Activated CD4-positive, alpha-beta T cell treated with anti-CD3 and anti-CD28 coated beads for 4 hours (primary cell): ENCODE measurements at places on chromosomes 4 and X.

GRCh38 chr4:77045490-77045889 lies 30.3 kb downstream of the CCNI start:
- no peak for DNase-seq

GRCh38 chr4:152572417-152573086 lies 36.7 kb upstream of the FBXW7 start:
- no peak for DNase-seq

- DNase-seq: no peak
Measured at GRCh38 chr4:136909626-136910025, 622.7 kb downstream of the PCDH18 start.

DNA sequence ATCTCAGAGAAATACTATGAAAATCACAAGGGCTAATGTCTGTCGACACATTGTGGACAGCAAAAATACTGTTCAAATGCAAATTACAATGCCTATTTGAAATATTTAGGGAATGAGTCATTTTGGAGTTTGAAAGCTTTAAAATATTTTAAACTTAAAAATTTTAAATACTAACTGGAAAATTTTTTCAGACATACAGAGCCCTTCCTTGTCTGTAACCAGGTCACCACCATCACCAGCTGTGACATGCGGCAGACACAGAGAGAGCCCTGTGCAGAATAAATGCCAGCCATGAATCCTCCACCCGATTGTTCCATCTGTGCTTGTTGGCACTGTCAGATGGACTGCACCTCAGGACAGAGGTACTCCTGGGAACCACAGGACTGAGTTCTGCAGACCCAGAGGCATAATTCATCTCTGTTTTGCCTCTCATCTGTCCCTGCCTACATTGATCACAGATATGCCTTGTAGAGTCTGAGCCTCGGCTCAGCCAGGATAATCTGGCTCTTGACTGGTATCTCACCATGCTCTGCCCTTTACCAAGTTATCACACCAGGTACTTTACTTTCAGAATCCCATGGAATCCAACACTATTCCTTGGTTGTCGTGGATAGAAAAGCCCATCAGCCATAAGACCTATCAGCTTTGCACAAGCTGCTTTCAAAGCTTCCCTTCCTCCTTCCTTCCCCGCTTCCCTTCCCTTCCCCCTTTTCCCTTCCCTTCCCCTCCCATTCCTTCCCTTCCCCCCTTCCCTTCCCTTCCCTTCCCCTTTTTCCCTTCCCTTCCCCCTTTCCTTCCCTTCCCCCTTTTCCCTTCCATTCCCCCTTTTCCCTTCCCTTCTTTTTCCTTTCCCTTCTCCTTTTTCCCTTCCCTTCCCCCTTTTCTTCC lies 67.2 kb downstream of the TBC1D9 start:
- DNase-seq: no peak

DNA sequence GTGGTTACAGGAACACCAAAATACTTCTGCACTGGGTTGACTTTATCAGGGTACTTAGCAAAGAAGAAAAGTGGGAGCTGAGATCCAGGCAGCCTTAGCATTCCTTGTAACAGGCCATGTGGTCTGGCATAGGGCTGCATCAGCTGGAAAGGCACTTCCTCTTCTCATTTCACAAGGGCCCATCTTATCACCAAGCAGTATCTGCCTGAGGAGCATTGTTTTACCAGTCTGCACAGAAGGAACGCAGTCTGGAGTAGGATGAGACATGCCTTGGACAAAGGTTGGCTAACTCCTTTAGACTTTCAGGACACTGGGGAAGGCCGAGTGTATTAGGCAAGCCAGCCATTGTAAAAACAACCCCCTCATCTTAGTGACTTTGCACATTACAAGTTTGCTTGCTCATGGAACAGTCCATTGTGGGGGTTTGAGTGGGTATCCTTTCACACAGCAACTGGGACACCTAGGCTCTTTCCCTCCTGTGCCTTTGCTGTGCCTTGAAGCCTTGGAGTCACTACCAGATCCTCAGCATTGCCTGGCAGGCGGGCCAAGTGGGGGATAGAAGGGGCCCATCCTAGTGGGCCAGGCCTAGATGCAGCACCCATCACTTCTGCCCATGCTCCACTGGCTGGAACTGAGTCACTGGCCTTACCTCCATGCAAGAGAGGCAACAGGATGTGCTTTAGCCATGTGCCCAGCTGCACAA lies 4.6 kb downstream of the SUV39H1 start:
- no peak for DNase-seq

DNA sequence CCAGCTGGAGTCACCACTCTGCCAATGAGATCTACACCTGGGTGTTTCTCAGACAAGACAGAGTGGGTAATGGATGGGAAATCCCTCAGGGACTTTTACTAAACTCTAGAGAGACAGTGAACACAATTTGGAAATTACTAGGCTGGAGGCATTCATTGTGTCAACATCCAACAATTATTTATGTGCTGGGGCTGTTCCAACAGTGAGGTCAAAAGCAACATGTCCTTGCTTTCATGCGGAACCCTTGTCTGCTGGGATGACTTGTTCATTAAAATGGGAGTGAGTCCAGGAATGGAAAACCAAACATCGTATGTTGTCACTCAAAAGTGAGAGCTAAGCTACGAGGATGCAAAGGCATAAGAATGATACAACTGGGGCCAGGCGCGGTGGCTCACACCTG lies 54.0 kb downstream of the DRD5 start:
- DNase-seq: no peak

DNA sequence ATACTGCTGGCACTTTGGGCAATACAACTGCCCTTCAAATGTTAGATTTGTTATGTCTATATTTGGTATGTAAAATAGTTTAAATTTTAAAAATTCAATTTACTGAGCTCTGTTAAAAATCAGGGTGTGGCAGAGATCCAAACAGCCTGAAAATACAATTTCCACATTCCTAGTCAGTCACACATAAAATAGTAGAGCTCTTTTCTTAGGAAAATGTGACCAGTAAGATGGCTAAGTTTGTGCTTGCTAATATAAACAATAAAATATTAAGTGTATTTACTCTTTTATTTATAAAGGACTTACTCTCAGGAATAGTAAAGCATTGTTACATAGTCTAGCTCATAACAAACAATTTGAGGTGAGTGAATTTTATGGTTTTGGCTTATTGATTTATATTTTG lies 200.2 kb downstream of the DKK2 start:
- no peak for DNase-seq

- no peak for DNase-seq
Measured at GRCh38 chrX:40449956-40450706, 130.6 kb upstream of the ATP6AP2 start.

DNA sequence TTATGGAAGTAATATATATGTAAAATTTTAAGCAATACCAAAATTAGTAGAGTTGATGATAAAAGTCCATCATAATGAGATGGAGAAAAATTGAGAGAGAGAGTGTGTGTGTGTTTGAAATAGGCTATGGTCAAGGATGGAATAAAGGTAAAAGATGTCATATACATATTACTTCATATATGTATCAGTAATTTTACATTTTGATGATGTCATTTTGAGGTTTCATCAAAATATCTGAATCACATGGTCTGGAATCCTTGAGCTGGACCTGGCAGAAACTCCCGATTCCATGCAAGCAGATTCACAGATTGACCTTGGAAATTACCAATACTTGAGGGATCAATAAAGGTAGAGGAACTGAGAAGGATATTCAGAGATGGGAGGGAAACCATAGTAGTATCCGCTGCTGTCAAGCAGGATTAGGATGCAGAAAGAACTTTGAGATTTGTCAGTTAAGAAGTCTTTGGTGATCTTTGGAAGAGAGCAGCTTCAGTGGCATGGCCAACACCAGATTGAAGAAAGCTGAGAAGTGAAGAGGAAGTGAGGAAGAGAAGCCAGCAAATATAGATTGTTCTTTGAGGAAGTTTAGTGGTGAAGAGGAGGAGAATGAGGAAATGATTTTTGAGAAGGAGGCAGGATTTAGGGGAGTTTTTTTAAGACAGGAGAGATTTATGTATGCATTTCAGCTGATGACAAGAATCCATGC lies 21.5 kb downstream of the DNAAF6 start:
- no peak for DNase-seq

GRCh38 chr4:16443504-16444088 lies 217.3 kb upstream of the TAPT1 start:
- no peak for DNase-seq
